ENCODE measurements at places on chromosomes 7 and 10.

- no peak for DNase-seq
Measured at GRCh38 chr10:84818961-84819360, 490.6 kb downstream of the CCSER2 start.

- no peak for DNase-seq
Measured at GRCh38 chr10:118957443-118957825, 72.1 kb upstream of the NANOS1 start.

- no peak for DNase-seq
Measured at GRCh38 chr7:107944411-107945169, 53.6 kb downstream of the DLD start.

DNA sequence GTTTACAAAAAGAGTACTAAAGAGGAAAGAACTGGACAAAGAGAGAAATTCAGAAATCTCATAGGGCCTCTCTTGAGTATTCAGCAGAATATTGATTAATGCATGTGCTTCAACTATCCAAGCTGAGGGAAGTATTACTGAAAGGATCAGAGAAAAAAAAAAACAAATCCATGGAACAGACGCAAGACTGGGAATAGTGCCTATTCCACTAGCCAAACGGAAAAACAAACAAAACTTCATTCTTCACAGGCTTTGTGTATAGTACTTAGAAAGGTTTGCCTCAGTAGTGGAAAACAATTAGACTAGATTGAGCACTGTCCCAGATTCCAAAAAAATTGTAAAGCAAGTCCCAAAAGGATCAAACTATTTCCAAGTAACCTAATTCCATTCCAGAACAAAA, 106.2 kb downstream of the TFEC start:
- no peak for DNase-seq

- DNase-seq = no peak
Measured at GRCh38 chr10:58593008-58593407, 80.3 kb downstream of the BICC1 start.

GRCh38 chr7:38903057-38903456, 5.9 kb downstream of the VPS41 start:
- no peak for DNase-seq

GRCh38 chr10:28177944-28178637, 124.8 kb downstream of the MPP7 start:
- no peak for DNase-seq

DNA sequence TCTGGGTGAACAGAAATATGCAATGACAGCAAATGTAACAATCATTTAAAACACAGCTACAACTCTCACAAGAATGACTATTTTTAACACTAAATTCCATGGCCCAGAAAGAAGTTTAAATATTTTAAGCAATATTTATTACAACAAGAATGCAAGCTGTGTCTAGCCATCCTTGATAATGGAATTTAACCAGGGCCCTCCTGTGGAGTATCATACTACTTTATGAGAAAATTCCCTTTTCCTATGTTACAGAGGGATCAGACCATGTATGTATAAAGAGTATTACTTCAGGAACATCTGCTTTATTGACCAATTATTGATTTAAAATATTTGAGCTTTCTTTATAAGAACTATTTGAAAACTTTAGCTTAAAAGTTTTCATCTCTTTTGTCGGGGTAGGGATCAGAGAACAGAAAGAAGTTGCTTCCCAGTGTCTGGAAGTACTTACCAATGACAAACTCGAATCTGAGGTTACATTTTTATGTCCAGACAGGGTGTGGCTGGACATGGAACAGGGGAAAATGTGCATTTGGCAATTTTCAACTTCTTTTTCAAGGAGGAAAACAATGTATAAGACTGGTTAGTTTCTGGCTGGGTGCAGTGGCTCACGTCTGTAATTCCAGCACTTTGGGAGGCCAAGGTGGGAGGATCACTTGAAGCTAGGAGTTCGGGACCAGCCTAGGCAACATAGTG, 48.3 kb upstream of the NRBF2 start:
- DNase-seq = no peak

- DNase-seq = no peak
Measured at GRCh38 chr7:133679977-133680376, 427.1 kb downstream of the EXOC4 start.

DNA sequence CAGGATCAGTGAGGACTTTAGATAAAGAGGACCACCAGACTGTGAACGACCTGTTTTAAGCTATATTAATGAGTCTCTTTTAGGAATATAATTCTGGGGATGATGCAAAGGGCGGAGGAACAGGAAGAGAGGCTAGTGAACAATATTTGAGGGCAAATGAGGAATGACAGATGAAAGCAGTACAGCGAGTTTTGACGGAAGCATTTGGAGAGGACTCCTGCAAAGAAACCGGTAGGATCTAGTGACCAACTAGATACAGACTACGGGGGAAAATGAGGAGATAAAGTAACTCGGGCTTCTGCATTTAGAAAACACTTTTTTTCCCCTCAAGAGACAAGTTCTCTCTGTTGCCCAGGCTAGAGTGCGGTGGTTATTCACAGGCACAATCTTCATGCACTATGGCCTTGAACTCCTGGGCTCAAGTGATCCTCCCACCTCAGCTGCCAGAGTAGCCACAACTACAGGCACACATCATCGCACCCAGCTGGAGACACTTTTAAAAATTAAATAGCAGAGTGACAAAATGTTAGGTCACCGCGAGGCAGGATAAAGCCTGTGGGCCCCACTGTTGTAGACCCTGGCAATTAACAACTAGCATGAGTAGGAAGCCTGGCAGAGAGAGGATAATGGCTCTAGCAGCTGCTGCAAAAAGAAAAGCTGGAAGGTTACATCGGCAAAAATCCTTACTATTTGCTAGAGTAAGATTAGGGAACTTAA, 143.2 kb downstream of the SRPK2 start:
- no peak for DNase-seq

GRCh38 chr10:78862328-78862640, 206.5 kb upstream of the ZMIZ1 start:
- no peak for DNase-seq

GRCh38 chr10:62636825-62637248, 167.7 kb upstream of the ADO start:
- DNase-seq = no peak

DNA sequence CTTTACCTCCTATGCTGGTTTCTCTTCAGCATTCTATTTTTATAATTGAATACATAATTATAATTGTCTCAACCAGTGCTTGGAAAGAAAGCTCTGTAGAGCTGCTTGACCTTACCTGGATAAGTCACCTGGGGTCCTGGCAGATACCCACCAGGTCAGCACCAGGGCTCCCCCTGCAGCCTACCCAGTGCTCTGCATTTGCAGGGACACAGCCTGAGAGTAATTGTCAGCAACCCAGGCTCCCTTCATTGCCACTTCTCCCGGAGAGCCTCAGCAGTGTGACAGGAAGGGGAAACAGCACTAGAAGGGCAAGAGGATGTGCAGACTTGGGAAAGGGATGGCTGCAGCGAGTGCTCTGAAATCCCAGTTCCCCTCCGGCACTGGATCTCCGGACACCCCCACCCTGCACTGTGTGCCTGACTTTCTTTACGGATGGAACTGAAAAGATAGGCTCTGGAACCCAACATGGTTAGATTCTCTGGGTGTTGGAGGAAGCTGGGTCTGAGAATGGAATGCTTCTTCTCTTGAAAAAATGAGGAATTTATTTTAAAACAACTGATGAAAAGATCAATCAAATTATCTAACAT, 11.4 kb upstream of the PAX4 start:
- no peak for DNase-seq

GRCh38 chr10:59991661-59992060, 85.3 kb upstream of the CCDC6 start:
- no peak for DNase-seq

DNA sequence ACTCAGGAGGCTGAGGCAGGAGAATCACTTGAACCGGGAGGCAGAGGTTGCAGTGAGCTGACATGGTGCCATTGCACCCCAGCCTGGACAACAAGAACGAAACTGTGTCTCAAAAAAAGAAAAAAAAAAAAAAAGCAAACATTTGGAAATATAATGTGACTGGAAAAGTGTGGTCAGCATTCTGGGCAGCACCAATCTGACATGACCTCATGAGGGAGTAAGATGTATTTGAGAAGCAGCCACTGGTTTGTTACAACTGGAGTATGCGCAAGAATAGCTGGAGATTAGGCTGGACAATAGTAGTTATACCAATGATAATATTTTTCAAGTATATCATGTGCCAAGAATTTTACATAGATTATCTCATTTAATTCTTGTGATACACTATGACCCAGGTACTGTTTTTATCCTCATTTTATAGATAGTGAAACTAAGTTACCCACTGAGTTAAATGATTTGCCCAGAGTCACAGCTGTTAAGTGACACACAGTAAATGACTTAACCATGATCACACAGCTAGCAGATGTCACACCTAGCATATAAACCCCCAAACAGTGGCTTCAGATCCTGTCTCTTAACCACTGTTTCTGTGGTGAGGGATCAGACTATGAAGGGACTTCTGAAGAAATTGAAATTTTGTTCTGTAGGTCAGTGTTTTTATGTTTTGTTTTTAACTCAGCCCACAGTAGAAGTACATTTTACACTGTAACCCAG, 11.1 kb downstream of the MCU start:
- no peak for DNase-seq

GRCh38 chr7:142608630-142609428, 140.4 kb upstream of the PRSS1 start:
- DNase-seq = no peak

DNA sequence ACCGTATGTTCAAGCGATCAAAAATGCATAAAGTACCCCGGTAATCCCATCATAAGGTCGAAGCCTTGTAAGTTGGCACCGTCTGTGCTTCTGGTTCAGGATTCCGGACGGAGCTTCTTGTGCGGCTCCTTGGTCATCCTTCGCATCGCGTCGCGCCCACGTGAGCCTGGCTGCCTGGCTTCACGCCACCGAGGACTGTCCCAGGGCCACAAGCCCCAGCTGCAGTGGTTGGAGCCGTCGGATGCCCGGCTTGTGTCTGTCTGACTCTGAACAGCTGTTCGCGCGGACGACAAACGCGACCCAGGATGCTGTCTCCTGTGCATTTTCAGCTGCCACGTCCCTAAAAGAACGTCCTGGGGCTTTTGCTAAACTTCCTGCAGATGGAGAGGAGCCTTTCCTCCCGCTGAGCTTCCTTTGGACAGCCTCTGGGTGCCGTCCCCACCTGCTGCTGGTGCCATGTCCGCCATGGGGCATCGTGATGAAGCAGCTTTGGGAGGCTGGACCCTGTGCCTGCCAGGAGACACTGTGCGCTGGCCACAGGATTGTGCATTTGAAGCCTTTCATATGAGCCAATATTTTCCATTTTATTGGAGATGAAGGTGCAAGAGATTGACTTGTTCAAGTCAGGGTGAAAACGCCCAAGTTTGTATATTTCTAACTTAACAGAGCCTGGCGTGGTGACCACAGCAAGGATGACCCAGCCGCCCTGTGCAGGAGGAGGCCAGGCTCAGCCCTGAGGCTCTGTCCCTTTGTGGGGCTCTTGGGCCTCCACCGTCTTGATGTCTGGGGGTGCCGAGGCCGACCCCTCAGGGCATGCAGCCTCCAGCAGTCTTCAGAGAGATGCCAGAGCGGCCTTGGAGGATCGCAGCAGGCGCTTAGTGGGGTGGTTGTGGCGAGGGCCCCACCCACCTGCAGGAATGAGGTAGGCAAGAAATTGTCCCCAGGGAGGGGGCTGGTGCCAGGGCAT, 6.7 kb upstream of the JAKMIP3 start:
- no peak for DNase-seq

- DNase-seq = no peak
Measured at GRCh38 chr10:75611172-75611992, 180.0 kb downstream of the LRMDA start.

DNA sequence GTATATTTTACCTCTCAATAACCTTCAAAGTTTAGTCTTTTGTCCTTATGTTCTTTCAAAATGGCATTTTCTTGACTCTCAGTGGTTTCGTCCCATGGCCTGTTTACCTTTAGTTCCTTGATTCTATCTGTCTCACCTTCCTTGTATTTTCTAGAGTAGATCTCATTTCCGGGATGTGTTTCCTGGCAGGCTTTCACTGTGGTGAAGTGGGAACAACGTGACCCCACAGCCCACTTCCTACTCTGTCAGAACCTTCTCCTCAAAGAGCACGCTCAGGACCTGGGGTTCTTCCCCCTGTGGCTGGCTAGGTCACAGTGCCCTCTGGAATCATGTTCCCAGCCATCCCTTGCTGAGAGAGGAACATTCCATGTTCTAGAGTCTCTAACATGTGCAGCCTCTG, 129.9 kb upstream of the ZNF32 start:
- no peak for DNase-seq
